HCEC 1CT (cell line): ENCODE measurements at places on chromosomes 6 and 20.

DNA sequence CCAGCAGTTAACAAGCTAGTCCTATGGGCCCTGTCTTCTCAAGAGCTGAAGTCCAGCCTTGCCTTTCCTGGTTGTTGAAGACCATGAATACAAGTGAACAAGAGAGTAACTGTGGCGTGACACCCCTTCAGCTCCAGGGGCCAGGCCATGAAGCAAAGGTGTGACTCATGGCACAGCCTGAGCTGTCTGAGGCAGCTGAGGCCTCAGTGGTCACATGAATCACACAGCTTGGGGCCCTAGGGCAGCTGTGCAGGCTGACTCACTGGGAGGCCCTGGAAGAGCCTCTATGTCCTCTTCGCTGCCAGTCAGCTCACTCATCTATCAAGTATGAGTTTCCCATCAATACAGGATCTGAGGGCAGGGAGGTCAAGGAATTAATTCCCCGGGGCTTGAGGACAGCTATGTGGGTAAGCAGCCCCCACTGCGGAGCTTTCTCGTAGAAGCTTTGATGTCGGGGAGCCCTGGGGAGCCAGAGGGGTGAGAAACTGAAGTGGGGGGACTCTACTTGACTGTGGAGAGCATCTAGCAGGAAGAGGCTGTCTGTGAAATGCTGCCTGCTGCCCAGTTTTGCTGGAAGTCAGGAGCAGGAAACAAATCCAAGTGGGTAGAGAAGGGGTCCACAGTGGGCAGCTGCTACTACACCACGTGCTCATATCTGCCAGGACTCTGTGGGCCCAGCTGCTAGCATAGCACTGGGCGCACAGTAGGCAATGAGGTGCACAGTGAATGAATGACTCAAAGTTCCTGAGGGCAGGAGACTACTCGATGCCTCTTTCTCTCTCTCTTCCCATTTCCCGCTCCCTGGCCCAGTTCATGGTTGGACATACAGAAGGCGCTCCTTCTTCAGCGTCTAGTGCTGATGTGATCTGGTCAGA, 13.7 kb upstream of the FAM83C start:
- peak; percentile 100 for DNase-seq

- no peak for DNase-seq
These were observed 50.6 kb downstream of the NUP153 start for GRCh38 chr6:17656092-17656491.

- no peak for DNase-seq
These were observed 652.7 kb downstream of the PHF3 start for GRCh38 chr6:64288351-64288750.

DNA sequence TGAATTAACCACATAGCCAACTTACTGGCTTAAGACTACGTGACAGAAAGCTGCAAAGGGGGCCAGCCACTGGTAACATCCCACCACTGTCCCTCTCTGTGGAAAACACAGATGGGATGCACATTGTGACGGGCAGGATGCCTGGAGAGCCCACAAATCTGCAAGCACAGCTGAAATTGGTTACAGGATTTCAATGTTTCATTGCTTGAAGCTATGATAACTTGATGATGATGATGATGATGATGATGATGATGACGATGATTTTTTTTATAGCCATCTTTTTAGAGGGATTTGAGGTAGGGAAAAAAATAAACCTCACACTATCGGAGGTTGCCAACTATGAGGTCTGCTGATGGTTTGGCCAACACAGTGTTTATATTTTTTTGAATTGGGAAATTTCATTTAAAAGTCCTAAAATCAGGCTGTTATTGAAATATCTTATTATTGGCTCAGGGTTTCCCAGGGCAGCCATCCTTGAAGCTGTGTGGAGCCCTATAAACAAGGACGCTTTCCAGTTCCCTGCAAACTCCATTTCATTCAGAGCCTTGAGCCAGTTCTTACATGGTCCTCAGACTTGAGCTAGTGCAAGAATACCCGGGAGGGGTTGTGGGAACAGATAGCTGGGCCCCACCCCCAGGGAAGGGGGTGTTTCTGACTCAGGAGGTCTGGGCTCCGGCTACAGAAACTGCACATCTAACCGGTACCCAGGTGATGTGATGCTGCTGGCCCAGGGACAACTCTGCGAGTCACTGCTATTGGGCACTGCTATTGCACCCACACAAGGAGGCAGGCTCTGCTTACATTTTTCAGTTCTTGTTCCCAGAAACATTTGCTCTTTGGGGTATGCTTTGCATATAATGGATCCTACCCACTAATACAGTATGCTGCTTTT, 27.1 kb downstream of the BCAS1 start:
- no peak for DNase-seq

DNA sequence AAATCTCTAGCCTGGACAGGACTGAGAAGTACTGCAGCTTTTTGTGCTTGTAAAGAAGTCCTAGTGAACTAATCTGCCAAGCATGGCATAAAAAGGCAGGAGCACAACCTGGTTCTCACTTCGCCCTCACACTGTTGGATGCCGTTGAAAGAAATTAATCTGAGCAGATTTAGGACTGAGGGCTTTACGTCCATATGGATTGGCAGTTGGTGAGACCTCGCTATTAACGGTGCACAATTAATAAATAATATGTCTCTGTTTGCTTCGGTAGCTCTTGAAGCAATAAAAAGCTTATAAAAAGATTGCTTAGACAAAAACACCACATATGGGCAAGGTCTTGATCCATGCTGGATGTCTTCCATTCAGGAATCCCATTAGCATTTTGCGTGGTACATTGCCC, 185.6 kb upstream of the EPHA7 start:
- DNase-seq, result no peak

GRCh38 chr20:46930640-46931339, 36.1 kb downstream of the EYA2 start:
- DNase-seq, result no peak

DNA sequence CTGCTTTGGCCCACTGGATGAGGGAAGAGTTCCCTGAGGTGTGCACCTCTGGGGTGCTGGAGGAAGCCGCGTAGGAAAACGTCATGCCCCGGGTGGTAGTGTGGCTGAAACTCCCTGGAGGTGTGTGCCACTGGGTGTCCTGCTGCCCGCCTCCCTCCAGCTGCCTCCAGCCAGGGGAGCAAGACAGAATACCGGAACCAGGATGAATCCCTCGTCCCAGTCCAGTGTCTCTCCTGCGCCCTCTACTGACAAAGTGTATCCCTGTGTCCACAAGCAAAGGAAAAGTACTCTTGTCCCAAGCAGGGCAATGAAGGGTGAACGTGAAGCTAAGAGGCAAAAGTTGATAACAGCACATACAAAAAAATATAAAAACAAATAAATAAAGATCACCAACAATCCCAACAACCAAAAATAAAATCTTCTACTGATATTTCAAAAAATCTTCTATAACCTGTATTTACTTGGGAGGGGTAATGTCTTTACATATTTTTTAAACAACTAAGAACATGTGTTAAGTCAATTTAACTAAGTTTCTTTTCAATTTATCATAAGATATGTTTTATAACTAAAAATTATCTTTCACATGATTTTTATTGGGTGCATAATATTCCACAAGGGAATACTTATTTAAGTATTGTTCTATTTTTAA, 437.6 kb downstream of the MAFB start:
- no peak for DNase-seq

- no peak for DNase-seq
These were observed 6.0 kb downstream of the PSMF1 start for GRCh38 chr20:1124421-1124820.

DNA sequence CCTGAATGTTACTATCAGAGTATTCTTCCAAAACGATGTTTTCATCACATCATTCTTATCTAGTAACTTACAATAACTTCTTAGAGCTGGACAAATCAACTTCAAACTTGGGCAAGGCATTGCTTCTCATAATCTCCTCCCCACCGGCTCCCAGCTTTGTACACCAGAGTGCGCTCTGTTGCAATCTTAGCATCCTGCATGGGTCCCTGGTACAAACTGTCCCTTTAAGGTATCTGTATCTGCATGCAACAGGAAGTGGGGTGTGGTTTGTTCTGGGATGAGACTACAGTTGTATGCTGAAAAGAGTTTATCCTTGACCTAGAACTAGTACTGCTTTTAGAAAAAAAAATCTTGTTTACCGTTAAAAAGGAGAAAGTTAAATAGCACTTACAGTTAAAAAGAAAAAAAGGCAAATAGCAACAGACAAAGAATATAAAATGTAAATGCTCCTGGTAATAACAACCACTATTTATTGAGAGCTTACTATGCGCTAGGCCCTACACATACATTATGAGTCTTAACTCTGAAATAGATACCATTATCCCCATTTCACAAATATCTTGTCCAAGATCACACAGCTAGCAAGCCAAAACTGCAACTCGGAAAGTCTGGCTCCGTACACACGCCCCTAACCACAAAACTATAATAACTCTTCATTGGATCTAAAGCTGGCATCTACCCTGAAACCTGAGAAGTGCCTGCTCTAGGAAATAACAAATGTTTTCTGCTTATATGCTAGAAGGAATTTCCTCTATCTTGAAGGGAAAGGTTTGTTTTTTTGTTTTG, 9.8 kb upstream of the HECA start:
- peak; percentile 82 for DNase-seq

GRCh38 chr6:5998711-5999687, 7.7 kb downstream of the NRN1 start:
- no peak for DNase-seq
